DMS53 (cell line): ENCODE measurements at places on chromosomes 5 and 9.

GRCh38 chr9:96618209-96619123 is 1.2 kb downstream of the CDC14B start:
- peak; percentile 67 for DNase-seq

DNA sequence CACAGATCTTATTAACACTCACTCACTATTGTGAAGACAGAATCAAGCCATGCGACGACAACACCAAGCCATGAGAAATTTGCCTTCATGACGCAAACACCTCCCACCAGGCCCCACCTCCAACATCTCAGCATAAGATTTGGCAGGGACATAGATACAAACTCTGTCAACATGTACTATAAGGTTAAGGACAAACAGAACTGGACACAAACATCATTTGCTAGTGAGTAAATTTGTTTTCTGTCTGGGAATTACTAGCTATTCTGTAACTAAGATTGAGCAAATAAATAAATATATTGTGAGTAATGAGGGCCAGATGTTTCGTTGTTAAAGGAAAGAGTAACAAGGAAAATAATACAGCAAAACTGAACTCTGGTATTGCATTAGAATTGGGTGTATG is 15.7 kb upstream of the KCNN2 start:
- no peak for DNase-seq

DNA sequence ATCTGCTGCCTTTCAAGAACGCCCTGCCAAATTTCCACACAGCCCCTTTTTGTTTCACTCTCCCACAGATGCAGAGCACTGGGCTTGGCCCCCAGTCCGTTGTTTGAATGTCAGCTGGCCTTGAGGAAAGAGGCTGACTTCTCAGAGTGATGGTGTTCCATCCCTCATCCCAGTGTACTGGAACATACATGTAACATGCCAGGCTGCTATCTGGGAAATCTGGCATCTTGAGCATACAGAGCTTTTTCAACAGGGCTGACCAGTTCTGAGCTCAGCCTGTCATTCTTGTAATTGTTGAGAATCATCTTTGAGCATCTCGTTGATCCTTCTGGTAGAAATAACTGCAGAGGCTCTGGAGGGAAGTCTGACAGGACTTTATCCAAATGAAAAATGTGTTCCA is 2.8 kb downstream of the GALNT10 start:
- no peak for DNase-seq

GRCh38 chr5:61344187-61344944 is 12.3 kb downstream of the ZSWIM6 start:
- no peak for DNase-seq

GRCh38 chr5:151030379-151030778 is 10.0 kb downstream of the GPX3 start:
- DNase-seq = no peak

DNA sequence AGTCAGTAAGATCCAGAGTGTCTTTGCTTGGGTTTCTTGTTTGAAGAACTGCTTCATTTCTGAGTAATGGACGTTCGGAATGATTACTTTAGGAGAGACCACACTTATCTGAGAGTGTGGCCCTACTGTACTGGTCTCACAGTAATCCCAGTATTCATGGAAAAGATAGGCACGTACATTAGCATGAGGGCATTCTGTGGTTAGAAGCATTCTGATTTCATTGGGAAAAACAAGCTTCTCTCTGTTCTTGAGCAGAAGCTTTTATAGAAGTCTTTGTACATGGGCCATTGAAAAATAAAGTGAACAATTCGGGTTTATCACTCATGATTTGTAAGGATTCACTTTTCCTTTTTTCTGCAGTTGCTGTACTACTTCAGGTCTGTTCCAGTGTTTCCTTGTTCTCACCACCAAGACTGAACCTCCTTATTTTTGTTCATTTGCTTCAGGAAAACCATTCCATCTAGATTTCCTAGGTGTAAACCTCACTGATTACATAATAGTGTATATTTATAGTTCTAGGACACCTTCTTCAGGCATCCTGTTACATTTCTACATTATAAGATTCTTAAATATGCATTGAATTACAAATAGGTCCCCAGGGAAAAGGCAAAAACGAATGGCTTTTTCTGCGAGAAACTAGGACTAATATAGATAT is 10.1 kb downstream of the TGFBR1 start:
- no peak for DNase-seq

DNA sequence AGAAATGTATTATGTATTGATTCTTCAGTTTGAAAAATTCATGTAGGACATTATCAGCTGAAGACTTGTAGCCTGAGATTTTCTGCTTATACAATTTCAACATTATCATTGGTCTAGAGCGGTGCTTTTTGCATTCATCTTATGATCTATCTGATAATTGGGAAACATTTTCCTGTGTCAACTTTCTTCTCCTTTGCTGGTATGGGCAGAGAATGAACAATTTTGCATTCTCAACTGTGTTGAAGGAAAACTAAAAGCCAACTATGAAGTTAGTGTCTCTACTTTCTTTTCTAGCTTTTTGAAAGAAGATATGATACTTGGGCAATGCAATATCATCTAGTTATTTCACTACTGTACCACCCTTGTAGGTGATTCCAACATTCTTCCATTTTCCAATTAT is 10.3 kb downstream of the ZFR start:
- DNase-seq = no peak

DNA sequence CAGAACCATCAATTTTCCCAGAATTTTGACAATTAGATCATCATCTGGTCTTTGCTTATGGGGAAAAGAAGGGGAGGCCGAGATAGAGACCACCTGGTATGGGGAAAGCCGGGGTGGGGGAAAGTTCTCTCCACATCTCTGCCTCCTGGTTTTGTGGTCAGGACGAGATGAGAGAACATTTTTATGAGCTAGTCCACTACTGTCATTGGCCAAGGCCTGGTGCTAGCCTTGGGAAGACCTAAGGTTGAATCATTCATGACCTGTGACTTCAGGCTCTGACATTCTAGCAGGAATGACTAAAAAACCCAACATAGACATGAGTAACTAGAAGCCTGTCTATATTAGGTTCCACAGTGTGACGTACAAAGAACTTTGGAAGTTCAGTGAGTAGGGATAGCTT is 135.2 kb downstream of the PTTG1 start:
- DNase-seq = no peak

DNA sequence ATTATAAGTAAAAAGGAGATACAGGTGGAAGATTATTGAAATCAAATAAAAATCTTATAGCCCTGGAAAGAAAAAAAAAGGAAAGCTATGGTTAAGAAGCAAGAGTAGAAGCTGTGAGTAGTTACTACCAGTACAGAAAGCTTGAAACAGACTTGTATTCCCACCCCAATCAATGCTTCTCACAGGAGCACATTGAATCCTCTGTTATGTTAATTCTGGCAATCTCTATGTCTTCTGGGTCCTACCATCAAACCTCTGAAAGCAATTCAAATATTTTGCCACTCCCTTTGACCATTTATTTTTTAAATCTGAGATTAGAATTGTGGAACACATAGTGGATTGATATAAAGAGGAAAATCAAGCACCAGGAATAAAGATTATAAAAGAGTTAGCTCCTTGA is 186.5 kb downstream of the MEF2C start:
- no peak for DNase-seq

- no peak for DNase-seq
Observed at GRCh38 chr9:3846573-3846972, 320.8 kb upstream of the RFX3 start.

- DNase-seq = peak; percentile 66
Observed at GRCh38 chr9:2623288-2624050, 1.9 kb downstream of the VLDLR start.

DNA sequence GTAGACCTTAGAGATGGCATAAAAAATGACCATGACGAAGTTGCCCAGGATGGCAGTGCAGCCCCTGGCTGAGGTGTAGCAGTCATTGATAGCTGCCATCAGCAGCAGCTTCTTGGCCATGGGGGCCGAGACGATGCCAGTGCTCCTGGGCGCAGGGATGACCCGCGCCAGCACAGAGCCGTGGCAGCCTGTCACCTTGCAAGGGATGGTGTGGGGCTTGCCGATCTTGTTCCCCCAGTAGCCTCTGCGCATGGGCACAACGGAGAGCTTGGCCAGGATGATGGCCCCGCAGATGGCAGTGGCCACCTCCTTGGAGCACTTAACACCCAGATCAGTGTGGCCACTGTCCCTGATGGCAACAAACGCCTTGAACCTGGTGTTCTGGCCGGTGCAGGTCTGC is 2.1 kb upstream of the PGGT1B start:
- DNase-seq = no peak

DNA sequence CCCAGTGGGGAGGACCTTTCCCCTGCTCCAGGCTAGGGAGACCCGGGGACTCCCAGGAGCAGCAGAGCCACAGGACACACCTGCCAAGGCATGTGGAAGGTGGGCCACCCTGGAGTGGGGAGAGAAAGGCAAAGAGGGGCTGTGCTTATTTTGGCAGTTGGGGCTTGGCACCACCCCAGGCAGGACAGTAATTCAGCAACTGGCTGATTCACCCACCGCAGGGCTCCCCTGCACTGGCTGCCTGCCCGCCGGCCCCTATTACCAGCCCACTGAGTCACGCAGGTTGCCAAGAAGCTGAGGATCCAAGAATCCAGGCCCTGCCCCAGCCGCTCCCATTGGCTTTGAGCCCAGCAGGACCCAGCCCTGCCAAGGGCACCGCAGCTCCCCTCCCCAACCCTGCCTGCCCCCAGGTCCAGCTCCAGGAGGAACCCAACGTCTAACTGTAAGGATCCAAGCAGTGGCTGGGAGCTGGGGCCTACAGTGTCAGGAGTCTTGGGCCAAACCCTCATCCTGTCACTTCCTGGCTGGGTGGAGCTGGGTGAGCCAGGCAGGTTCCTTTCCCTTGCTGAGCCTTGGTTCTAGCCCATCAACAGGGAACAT is 14.2 kb upstream of the RALGDS start:
- peak; percentile 50 for DNase-seq

- DNase-seq = no peak
Observed at GRCh38 chr5:170650850-170651249, 132.7 kb upstream of the GABRP start.

- no peak for DNase-seq
Observed at GRCh38 chr5:112697322-112697721, 40.4 kb upstream of the APC start.

GRCh38 chr5:135030123-135030955 is 3.7 kb downstream of the PITX1 start:
- DNase-seq = peak; percentile 63

DNA sequence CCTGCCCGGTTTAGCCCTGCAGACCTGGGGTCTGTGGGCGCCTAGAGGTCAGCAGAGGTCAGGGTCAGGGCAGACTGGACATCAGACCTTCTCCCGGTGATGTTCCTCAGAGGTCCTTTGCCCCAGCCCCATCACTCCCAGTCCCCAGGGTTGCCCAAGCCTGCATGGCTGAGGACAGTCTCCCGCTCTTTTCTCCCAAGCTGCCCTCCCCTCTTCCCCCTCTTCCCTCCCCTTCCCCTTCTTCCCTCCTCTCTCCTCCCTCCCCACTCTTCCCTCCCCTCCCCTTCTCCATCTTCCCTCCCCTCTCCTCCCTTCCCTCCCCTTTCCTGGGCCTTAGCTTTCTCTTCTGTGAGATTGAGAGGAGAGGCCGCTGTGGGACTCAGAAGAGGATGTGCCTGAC is 10.4 kb downstream of the LHX3 start:
- DNase-seq = no peak

DNA sequence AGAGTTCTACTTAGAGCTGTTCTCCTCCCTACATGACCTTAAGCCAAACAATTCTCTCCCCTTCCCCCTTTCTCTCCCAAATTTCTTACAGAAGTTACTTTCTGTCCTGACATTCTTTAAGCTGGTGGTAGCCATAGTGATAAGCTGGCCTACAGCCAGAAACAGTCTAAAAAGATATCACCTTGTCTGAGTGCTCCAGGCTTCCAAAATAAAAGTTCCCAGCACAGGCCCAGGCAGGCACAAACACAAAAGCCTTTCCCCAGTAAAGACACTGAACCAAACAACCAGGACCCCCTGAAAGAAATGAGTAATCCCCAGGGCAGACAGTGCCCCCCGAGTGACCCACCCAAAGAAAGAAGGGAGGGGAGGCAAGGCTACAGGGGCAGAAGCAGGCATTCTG is 19.2 kb downstream of the SIL1 start:
- no peak for DNase-seq

- DNase-seq = no peak
Observed at GRCh38 chr9:20906326-20906725, 125.1 kb downstream of the HACD4 start.

DNA sequence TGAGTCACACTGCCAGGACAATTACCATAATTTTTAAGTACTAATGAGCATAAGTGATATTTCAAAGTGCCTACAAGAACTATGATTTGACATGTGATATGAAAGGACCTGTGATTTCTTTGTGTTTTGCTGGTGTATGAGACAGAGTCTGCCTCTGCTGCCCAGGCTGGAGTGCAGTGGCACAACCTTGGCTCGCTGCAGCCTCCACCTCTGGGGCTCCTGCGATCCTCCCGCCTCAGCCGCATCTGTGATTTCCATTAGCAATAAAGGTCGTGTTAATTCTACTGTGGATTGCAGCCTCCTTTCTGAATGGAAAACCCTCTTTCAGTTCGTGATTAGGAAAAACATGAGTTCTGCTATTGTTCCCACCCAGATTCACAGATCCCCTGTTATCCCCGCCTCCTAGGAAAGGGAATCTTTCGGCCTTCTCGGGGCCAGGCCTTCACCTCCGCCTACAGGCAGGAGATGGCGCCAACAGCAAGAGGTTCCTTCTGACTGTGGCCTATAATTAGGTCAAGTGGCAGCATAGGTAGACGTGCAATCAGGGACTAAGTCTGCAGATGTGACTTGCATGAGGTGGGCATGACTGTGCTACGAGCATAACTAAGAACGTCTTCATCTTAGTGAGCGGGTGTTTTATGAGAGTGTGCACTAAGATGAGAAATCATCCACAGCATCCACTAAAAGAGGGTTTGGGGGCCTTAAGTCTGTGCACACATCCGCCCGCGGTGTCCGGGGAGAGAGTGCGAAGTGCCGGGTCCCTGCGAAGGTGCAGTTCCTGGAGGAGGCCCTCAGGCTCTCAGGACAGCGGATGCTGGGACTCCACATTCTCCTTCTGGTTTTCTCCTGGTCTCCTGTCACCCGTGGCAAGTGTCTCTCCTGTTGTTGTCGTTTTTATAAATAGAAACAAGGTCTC is 23.1 kb downstream of the TRIM7 start:
- DNase-seq = no peak

GRCh38 chr9:106704056-106704615 is 158.8 kb upstream of the ZNF462 start:
- DNase-seq = no peak

GRCh38 chr5:119322948-119323537 is 32.8 kb upstream of the TNFAIP8 start:
- DNase-seq = peak; percentile 29

GRCh38 chr5:18299166-18299565 is 664.9 kb downstream of the TAF11L14 start:
- DNase-seq = no peak
